ENCODE measurements at places on chromosomes 4 and X.

DNA sequence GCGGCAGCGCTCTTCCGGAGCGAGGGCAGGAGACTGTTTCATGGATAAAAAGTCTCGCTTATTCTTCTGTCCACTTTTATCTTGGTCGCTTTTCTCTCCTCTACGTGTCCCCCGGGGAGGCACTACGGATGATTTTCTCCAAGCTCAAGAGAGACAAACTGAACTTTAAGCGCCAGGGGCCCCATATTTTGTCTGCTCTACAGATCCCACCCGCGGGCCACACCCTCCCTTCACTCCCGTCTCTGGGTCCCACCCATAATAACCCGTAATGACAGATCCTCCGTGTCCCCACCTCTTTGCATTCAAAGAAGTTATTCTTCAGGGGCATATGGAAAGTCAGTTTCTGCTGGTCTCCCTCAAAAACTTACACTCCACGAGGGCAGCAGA lies at the start of gene CORIN:
Gene CORIN (minus strand): TSS at position 160 of the 387 bp plus-strand sequence. CDS start 118 bp downstream, at position 42.
- no peak for DNase-seq

GRCh38 chr4:165758086-165758485 lies 115.0 kb upstream of the TLL1 start:
- DNase-seq, result no peak

- DNase-seq, result no peak
These were observed 852.4 kb downstream of the CCSER1 start for GRCh38 chr4:90979556-90979955.

GRCh38 chr4:31194823-31195222 lies 474.7 kb downstream of the PCDH7 start:
- DNase-seq, result no peak

- DNase-seq, result no peak
These were observed 35.9 kb upstream of the PPA2 start for GRCh38 chr4:105509714-105510113.

- no peak for DNase-seq
These were observed 502.8 kb downstream of the CFAP47 start for GRCh38 chrX:36422368-36422767.

GRCh38 chr4:164856396-164856795 lies 20.6 kb upstream of the APELA start:
- no peak for DNase-seq

GRCh38 chrX:134774190-134775048 lies 116.1 kb upstream of the PLAC1 start:
- no peak for DNase-seq

- DNase-seq, result no peak
These were observed 61.8 kb upstream of the STOX2 start for GRCh38 chr4:183843248-183843671.

- no peak for DNase-seq
These were observed 39.6 kb upstream of the PDLIM5 start for GRCh38 chr4:94412019-94412657.

DNA sequence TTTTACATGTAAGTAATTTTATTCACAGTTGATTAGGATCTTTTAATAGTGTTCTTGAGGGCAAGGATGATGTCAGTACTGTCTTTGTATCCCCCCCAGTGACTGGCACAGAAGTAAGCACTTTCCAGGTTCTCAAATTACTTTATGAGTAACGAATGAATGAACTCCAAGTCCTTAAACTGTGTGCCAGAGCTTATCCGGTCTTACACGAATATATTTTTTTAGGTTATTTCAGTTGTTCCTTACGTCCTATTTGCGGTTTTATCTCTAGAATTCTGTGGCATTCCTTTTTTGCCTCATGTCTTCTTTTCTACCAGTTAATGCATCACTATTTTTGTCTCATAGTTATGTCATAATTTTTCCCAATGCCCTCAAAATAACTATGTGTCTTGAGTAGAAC lies 106.9 kb upstream of the MID1IP1 start:
- no peak for DNase-seq

DNA sequence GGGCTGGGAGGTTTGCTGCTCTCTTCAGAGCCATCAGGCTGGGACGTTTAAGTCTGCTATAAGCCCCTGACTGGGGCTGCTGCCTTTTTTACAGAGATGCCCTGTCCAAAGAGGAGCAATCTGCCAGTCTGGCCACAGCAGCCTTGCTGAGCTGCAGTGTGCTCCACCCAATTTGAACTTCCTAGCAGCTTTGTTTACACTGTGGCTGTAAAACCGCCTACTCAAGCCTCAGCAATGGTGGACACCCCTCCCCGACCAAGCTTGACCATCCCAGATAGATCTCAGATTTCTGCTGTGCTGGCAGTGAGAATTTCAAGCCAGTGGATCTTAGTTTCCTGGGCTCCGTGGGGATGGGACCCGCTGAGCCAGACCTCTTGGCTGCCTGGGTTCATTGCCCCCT lies 40.7 kb downstream of the SPATA18 start:
- DNase-seq, result peak; percentile 29

GRCh38 chr4:48470570-48470969 lies 12.6 kb upstream of the SLC10A4 start:
- DNase-seq, result no peak

Data from astrocyte of the spinal cord (primary cell).